ENCODE measurements at places on chromosomes 11 and 22. TPM values are rescaled to one million over a fixed set of nuclear protein-coding genes. Genes with fewer than 3 reads are reported as not detected.

GRCh38 chr11:77065878-77066228 lies 918 bp upstream of the CAPN5 start:
- no peak for DNase-seq
- no peaks in the 10 kb centered on the region for H3K36me3 ChIP-seq
- peaks cover 3% of the 10 kb centered on the region for H3K4me1 ChIP-seq
- H3K27me3 ChIP-seq = peaks cover 4% of the 10 kb centered on the region
- peak overlapping the region; percentile 73 for H3K4me3 ChIP-seq

- H3K27ac ChIP-seq = no peak overlapping the region
- no peaks in the 10 kb centered on the region for H3K36me3 ChIP-seq
- DNase-seq = no peak
- no peak overlapping the region for H3K4me3 ChIP-seq
- H3K4me1 ChIP-seq = no peaks in the 10 kb centered on the region
- H3K27me3 ChIP-seq = no peaks in the 10 kb centered on the region
Measured at GRCh38 chr11:92826136-92826535, 143.3 kb upstream of the MTNR1B start.

GRCh38 chr11:15665368-15665871 lies 550.7 kb downstream of the INSC start:
- DNase-seq = no peak
- no peaks in the 10 kb centered on the region for H3K4me1 ChIP-seq
- H3K27ac ChIP-seq = no peak overlapping the region
- no peaks in the 10 kb centered on the region for H3K36me3 ChIP-seq

DNA sequence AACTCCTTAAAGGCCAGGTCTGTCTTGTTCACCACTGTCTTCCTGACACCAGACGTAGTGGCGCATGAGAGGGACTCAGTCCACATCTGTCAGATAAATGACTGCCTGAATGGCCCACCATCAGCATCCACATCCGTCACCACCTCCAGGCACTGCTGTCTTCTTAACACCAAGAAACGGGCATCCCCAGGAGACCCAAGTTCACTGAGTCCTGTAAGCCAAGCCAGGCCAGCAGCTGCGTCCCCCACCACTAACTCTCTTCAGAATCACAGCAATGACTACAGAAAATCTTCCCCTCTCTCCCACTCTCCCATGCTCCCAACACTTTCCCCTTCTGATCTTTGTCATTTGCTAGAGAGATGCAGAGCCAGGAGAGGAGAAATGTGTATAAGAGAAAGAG lies 47.3 kb upstream of the LRRC32 start:
- no peak for DNase-seq
- H3K4me1 ChIP-seq = no peaks in the 10 kb centered on the region
- H3K4me3 ChIP-seq = no peak overlapping the region
- H3K36me3 ChIP-seq = no peaks in the 10 kb centered on the region

DNA sequence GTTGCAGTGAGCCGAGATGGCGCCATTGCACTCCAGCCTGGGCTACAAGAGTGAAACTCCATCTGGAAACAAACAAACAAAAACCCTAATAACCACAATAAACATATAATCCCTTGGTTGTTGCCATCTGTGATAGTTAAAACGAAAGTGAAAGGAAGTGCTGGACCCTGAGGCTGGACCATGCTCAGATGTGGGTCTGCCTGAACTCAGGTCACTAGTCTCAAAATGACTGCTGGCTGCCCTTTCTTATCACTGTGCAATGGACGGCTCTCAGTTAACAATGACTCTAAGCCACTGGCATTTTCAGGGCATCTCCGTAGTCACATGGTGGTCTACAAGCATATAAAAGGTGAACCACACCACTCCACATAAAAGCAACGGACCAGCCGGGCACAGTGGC lies 48.2 kb upstream of the FTH1 start:
- no peaks in the 10 kb centered on the region for H3K36me3 ChIP-seq
- H3K4me3 ChIP-seq = no peak overlapping the region
- no peaks in the 10 kb centered on the region for H3K4me1 ChIP-seq
- DNase-seq = no peak
- peaks cover 17% of the 10 kb centered on the region for H3K27me3 ChIP-seq

DNA sequence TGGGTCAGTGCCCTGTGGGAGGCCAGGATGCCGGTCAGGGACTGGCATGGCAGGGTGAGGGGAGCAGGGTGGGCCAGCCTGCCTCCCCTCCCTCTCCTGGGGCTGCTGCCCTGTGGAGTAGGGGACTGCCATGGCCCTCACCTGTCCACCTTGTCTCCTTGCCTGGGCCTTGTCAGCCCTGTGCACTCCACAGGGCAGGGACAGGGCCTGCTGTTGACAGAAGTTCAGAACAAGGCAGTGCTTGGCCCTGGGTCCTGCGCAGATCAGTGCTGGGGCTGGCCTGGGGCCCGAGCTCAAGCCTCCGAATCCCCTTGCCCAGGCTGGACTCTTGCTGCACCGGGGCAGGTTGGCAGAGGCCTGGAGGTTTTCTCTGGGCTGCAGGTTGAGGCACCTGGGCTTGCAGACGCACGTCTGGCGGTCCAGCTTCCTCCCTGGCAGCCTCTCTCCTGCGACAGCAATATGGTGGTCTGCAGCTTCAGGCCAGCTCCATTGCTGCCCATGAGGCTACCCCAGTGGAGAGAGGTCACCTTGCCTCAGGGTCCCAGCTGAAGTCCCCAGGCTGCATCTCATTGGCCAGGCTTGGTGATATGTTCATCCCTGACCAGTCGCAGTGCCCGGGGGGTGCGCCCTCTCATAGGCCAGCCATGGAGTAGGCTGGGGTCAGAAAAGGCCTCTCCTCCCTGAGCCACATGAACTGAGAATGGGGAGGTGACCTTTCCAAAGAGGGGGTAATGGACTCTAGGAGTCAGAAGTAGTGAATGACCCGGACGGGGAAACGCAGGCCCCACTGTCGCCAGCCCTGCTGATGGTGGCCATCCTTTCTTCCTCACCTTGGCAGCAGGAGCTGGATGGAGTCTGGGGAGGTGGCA lies 21.5 kb upstream of the CHKA start:
- no peak overlapping the region for H3K27ac ChIP-seq
- peaks cover 17% of the 10 kb centered on the region for H3K4me1 ChIP-seq
- H3K4me3 ChIP-seq = no peak overlapping the region
- H3K27me3 ChIP-seq = peaks cover 25% of the 10 kb centered on the region

- no peak for DNase-seq
- H3K27me3 ChIP-seq = no peaks in the 10 kb centered on the region
- no peaks in the 10 kb centered on the region for H3K36me3 ChIP-seq
- no peak overlapping the region for H3K27ac ChIP-seq
Measured at GRCh38 chr22:24592058-24592850, 619 bp downstream of the LRRC75B start.

DNA sequence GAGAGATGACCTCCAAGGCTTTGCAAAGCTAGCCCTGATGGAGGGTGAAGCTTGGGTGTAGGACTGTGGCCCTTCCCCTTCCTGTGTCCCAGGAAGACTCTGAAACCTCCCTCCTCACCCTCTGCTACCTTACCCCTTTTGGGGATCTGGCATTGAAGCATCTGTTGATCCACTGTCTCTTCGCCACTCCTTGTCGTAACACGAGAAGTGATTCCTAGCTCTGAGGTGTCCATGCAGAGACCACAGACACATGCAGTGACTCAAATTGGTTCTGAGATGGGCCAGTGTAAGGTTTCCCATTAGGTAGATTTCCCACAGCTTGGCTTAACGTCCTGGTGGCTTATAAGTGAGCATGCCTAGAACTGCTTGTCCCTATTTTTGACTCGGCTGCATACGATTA lies 101.4 kb downstream of the ZBTB16 start:
- no peak for DNase-seq
- peaks cover 71% of the 10 kb centered on the region for H3K4me1 ChIP-seq
- H3K36me3 ChIP-seq = no peaks in the 10 kb centered on the region

- H3K4me1 ChIP-seq = no peaks in the 10 kb centered on the region
- no peak overlapping the region for H3K4me3 ChIP-seq
- no peak overlapping the region for H3K27ac ChIP-seq
- H3K36me3 ChIP-seq = no peaks in the 10 kb centered on the region
Measured at GRCh38 chr11:128956401-128957201, 13.9 kb upstream of the TP53AIP1 start.

GRCh38 chr22:41697126-41697775 lies 2.1 kb upstream of the MEI1 start:
- H3K4me3 ChIP-seq = peak overlapping the region; percentile 18
- DNase-seq = peak; percentile 86
- peak overlapping the region; percentile 35 for H3K27ac ChIP-seq
- H3K4me1 ChIP-seq = peaks cover 19% of the 10 kb centered on the region
- H3K36me3 ChIP-seq = peaks cover 14% of the 10 kb centered on the region

DNA sequence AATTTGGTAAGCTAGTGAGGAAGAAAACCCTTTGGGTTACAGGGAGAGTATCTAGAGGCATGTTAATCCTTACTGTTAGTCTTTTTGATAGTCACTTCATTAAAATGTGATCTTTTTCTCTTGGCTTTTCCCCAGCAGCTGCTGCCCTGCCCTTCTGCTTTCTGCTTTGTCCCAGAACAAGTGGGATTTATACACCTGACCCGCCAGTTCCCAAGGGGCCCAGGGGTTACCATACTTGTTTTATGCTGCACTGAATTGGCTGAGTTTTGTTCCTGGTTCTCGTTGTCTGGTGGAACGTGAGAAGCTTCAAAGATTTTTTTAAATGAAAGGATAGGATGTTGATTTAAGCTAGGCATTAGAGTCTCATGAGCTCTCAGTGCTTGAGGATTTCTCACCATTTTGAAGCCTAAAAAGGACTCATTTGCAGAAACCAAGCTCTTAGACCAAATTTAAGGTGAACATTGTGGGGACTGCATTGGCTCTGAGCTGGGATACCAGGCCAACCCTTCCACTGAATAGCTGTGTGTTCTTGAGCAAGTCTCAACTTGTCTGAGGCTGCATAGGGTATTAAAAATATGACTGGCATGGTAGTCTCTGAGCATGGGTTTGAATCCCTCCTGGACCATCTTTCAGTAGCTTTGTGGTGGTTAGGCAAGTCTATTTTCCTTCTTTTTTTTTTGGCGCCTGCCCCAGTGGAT lies 6.6 kb downstream of the LIMK2 start:
- H3K36me3 ChIP-seq = no peaks in the 10 kb centered on the region
- H3K27ac ChIP-seq = no peak overlapping the region
- DNase-seq = no peak
- no peaks in the 10 kb centered on the region for H3K27me3 ChIP-seq

DNA sequence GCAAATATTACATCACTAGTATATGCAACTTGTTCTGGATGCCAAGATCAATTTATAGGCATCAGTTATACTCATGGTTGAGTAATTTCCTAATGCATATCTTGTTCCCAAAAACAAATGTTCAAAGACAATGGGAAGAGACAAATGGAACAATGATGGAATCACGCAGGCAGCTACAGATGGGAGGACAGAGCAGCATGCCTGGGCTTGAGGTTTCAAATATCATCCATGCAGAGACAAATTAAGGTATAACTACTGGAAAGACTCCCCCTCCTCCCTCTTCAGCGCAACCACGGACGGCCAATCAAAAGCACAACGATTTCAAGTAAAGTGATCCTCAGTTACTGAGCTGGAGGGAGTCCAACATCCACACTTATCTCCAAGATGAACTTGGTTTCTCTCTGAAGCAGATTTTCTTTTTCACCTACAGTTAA lies 106.8 kb downstream of the CCDC83 start:
- no peak overlapping the region for H3K4me3 ChIP-seq
- DNase-seq = no peak
- peaks cover 4% of the 10 kb centered on the region for H3K36me3 ChIP-seq
- H3K27me3 ChIP-seq = no peaks in the 10 kb centered on the region
- H3K4me1 ChIP-seq = no peaks in the 10 kb centered on the region

DNA sequence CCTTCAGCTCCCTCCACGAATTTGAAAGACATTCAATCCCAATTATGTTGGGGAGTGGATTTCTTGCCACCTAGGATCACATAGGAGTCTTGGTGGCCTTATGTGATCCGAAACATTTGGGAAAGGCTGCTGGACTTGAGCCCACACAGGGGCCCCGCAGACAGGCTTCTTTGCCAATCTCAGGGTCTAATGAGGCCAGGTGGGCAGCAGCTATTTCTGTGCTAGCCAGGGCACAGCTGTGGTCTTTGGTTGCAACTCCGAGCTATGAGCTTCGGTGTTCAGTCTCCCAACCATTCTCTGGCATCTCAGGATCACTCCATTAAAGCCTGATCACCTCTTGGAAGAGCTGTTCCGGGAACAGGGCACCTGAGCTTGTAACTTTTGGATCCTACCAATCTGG lies 84.4 kb downstream of the TP53I11 start:
- DNase-seq = no peak
- H3K36me3 ChIP-seq = peaks cover 3% of the 10 kb centered on the region
- H3K27ac ChIP-seq = no peak overlapping the region
- peaks cover 5% of the 10 kb centered on the region for H3K27me3 ChIP-seq
- H3K4me3 ChIP-seq = no peak overlapping the region

DNA sequence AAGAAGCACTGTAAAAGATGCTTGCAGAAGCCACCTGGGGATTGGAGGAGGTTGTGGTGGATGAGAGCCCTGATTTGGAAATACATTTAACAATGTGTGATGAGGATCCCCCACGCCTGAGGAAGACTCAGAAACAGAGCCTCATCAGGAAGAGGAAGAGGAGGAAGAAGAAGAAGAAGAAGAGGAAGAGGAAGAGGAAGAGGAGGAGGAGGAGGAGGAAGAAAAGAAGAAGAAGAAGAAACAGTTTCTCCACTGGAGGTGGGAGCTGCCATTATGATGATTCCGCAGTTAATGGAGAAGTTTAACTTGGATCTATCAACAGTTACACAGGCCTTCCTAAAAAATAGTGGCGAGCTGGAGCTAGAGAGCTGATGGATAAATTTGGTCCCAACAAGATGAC lies 50.1 kb downstream of the CECR2 start:
- no peak for DNase-seq
- no peak overlapping the region for H3K4me3 ChIP-seq
- H3K4me1 ChIP-seq = no peaks in the 10 kb centered on the region
- peaks cover 8% of the 10 kb centered on the region for H3K27me3 ChIP-seq
- no peaks in the 10 kb centered on the region for H3K36me3 ChIP-seq
- H3K27ac ChIP-seq = no peak overlapping the region

The DKK3 gene
- 2.5 TPM for total RNA-seq

The TSGA10IP gene
- total RNA-seq = not detected

The OR52N4 gene
- 1.4 TPM for total RNA-seq

The B4GALNT4 gene
- total RNA-seq = 5.6 TPM

The KRTAP5-10 gene
- total RNA-seq = not detected

The SAA2 gene
- 7.4 TPM for total RNA-seq

The OR8D4 gene
- not detected for total RNA-seq

The P2RX3 gene
- not detected for total RNA-seq

Measured in T-cell (primary cell).